ENCODE measurements at places on chromosomes 1 and 21. TPM values are rescaled to one million over a fixed set of nuclear protein-coding genes. Genes with fewer than 3 reads are reported as not detected.

DNA sequence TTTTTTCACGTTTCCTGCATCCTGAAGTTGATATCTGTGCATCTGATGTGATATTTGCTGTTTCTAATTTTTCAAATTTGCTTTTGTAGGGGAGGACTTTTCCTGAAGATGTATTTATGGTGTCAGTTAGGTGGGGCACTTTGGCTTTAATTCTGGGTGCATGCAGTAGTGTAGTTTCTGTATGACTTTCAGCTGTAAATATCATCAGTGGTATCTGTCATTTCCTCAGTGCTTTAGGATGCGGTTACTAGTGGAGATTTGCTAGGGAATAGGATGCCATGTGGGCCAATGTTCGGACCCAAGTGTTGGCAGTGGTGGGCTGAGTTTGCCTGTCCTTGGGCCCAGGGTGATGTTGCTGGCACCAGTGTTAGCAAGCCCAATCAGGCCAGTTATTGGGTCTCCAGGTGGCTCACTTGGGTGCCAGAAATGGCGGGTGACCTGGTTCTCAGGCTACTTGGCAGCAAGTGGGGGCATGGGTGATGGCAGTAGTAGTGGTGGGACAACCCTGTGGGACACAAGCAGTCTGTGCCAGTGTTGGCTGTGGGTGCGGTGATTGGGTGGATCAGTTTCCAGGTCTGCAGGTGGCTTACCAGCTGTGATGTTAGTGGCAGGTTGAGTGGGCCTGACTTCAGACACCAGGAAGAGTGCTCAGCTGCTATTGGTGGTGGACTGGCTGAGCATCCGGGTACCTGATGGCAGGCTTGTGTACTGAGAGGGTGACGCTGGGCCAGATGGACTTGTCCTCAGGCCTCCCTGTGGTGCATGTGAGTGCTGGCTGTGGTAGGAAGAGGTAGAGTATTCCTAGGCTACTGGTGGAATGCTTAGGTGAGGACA lies 24.4 kb downstream of the CD55 start:
- peaks cover 2% of the 10 kb centered on the region for H3K36me3 ChIP-seq
- H3K27me3 ChIP-seq = no peaks in the 10 kb centered on the region

- peak; percentile 0 for DNase-seq
- no peaks in the 10 kb centered on the region for H3K27me3 ChIP-seq
- no peak overlapping the region for H3K27ac ChIP-seq
- H3K4me3 ChIP-seq = no peak overlapping the region
Observed at GRCh38 chr1:190807629-190808028, 330.0 kb upstream of the BRINP3 start.

GRCh38 chr1:119747451-119747850 lies 21.3 kb downstream of the HMGCS2 start:
- DNase-seq = no peak
- peaks cover 9% of the 10 kb centered on the region for H3K4me1 ChIP-seq
- H3K4me3 ChIP-seq = no peak overlapping the region

- peak; percentile 84 for DNase-seq
- no peak overlapping the region for H3K4me3 ChIP-seq
- H3K4me1 ChIP-seq = peaks cover 5% of the 10 kb centered on the region
- no peaks in the 10 kb centered on the region for H3K36me3 ChIP-seq
Observed at GRCh38 chr21:25859235-25859929, 124.6 kb downstream of the GABPA start.

DNA sequence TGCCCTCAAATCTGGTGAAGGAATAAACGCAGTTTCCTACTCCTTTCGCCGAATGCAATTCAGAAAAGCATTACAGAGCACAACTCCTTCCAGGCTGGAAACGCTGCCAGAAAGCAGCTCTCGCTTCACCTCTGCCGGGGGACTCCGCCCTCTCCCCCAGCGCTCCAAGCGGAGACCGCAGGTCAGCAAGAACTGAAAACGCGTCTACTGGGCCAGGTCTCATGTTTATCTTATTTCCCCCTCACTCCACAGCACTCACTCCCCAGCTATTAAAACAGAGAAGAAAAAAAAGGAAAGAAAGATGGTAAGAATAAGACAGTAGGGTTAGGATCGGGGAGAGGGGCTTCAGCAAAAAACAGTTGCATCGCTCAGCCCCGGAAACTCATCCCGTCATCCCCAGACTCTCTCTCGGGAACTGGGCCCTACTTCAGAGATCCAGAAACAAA lies 833 bp upstream of the RCOR3 start:
- H3K27me3 ChIP-seq = no peaks in the 10 kb centered on the region
- H3K36me3 ChIP-seq = no peaks in the 10 kb centered on the region
- peaks cover 2% of the 10 kb centered on the region for H3K4me1 ChIP-seq
- H3K27ac ChIP-seq = peak overlapping the region; percentile 98
- peak overlapping the region; percentile 58 for H3K4me3 ChIP-seq
- peak; percentile 60 for DNase-seq

DNA sequence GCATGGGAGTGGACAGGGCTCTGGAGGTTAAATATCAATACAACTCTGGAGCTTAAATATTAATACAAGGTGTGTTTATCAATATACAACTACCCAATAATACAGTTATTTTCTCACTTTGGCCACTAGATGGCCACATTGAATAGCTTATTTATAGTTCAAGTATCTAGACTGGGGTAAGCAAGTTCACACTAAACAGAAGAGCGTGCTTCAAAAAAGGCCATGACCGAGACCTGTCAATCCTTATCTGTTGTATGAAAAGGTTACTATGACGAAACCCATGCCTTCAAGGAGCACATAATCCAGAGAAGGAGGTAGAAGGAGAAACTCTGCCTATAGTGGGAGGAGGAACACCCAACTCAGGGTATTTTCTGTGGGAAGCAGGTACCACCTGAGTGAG lies 29.1 kb downstream of the CHML start:
- peak; percentile 79 for DNase-seq
- H3K4me1 ChIP-seq = peaks cover 15% of the 10 kb centered on the region
- H3K36me3 ChIP-seq = no peaks in the 10 kb centered on the region
- H3K4me3 ChIP-seq = no peak overlapping the region

DNA sequence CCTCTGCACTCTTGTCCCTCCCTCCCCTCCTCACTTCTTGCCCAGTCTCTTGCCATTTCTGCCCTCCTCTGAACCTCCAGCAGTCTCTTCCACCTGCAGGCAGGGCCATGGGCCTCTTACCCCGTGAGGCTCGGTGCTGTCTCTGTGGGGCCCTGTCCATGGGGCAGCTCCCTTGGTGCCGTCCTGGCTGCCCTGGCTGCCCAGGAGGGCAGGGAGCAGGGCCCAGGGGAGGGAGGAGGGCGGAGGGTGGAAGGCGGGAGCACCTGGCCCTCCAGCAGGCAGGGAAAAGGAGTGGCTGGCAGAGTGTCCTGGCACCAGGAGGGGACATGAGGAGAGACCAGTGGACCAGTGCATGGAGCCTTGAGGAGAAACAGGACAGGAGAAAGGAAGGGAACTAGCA lies at the start of gene RORC:
Gene RORC (minus strand): TSS at position 198 of the 400 bp plus-strand sequence. CDS start 38 bp downstream, at position 160.
- no peak within 1 kb of the TSS for H3K4me3 ChIP-seq
- H3K27me3 ChIP-seq = peaks cover 49% of the 10 kb centered on the region
- no peaks in the 10 kb centered on the region for H3K36me3 ChIP-seq

DNA sequence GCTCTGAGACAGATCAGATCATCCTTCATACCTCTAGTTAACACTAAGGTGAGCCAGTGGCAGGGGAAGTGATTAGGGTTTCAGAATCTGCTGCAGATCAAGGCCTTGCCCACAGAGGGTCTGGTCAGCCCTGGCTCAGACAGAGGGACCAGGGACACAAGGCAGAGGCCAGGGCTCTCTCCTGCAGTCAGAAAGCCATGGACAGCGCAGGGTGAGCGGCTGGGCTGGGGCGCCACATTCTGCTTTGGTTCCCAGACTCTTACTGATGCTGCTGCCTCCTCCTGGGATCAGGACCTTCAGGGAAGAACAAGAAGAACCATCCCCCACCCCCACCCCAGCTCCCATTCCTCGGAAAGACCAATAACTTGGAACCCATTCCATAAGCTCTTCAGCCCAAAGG lies 43.1 kb downstream of the GPR161 start:
- DNase-seq = no peak
- H3K36me3 ChIP-seq = peaks cover 25% of the 10 kb centered on the region
- no peak overlapping the region for H3K27ac ChIP-seq
- H3K27me3 ChIP-seq = no peaks in the 10 kb centered on the region

DNA sequence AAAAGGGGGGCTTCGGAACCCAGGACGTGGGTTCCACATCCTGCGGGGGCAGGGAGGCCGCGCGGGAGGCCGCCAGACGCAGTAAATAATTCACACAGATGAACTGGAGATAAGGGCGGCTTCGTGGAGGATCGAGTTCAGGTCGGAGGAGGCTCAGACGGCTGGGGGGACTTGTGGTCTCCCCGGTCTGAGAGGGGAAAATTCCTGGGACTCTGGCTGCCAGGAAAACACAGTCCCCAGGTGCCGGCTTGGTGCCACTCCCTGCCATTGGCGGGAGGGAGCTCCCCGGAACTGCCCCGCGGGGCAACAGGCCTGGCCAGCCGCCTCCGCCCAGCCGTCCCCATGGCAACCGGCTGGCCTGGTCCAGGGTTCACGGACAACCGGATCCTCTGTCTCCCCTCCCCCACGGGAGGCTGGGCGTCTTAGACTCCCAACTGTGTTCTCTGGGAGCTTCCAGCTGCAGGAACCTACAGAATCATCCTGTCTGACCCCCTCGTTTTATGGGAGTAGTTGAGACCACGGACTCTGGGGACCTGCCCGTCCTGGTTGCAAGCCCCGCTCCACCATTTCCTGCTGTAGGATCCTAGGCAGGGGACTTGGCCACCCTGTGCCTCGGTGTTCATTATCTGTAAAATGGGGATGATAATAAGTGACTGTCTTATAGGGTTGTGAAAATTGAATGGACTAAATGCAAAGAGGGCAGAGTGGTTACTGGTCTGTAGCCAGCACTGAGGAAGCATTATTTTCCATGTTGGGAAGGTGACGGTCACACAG lies 9.6 kb downstream of the CAMK2N1 start:
- DNase-seq = no peak
- H3K36me3 ChIP-seq = no peaks in the 10 kb centered on the region
- no peak overlapping the region for H3K27ac ChIP-seq
- H3K4me3 ChIP-seq = no peak overlapping the region
- H3K27me3 ChIP-seq = no peaks in the 10 kb centered on the region

DNA sequence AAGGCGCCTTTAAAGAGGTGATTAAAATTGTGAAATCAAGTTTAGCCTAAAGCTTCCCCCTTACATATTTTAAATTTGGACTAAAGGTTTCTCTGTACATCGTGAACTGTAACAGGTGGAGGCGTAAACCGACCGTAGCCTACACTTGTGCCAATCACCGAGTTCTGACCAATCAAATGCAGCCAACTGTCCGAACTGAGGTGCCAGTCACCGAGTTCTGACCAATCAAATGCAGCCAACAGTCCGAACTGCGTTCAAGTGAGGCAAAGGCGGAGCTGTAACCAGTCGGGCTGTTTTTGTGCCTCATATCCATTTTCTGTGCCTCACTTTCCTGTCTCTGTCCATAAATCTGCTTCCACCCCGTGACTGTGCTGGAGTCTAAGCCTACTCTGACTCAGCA lies 7.4 kb downstream of the TFF1 start:
- H3K4me3 ChIP-seq = no peak overlapping the region
- no peaks in the 10 kb centered on the region for H3K4me1 ChIP-seq
- no peak overlapping the region for H3K27ac ChIP-seq
- H3K27me3 ChIP-seq = peaks cover 17% of the 10 kb centered on the region

DNA sequence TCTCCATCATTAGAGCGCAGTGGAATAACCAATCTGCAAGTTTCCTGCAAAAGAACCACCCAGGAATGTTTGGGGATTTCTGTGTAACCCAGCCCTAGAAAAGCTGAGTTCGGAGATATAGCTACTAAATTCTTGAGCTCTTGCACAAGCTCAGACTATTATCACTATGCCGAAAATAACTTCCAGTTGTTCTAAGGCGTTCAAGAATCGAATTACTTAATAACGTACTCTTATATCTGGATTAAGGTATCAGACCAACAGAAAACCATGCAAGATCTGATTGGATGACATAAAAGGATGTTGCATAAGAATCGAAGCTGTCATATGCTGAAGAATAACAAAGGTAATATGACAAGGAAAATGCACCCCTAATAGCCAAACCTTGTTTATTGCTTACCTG lies 7.5 kb upstream of the LAMC2 start:
- H3K27ac ChIP-seq = no peak overlapping the region
- DNase-seq = no peak
- no peaks in the 10 kb centered on the region for H3K36me3 ChIP-seq
- H3K27me3 ChIP-seq = no peaks in the 10 kb centered on the region
- H3K4me3 ChIP-seq = no peak overlapping the region
- H3K4me1 ChIP-seq = peaks cover 10% of the 10 kb centered on the region

GRCh38 chr21:26057477-26058170 lies 112.9 kb downstream of the APP start:
- no peaks in the 10 kb centered on the region for H3K27me3 ChIP-seq
- peaks cover 6% of the 10 kb centered on the region for H3K4me1 ChIP-seq
- H3K4me3 ChIP-seq = no peak overlapping the region

GRCh38 chr21:41957991-41958766 lies 4.4 kb upstream of the C2CD2 start:
- peak; percentile 98 for DNase-seq
- no peak overlapping the region for H3K4me3 ChIP-seq
- peaks cover 19% of the 10 kb centered on the region for H3K4me1 ChIP-seq
- no peaks in the 10 kb centered on the region for H3K27me3 ChIP-seq
- peak overlapping the region; percentile 65 for H3K27ac ChIP-seq
- no peaks in the 10 kb centered on the region for H3K36me3 ChIP-seq

DNA sequence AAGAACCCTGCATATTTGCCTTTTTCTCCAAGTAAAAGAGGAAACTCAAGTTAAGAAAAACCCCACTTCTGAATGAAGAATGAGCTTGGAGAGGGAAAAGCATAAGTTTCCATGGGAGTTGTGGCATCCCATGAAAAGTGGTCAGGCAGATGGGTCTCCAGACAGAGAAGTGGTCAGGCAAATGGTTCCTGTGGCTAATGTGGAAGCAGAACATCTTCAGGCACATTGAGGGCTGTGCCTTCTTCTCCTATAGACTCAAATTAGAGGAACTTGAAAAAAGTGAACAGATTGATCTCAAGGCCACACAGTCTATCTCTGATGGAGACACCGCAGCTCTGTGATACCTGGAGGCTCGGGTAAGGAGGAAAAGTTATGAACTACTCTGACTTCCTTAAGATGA lies 55.7 kb upstream of the KIRREL1 start:
- H3K4me1 ChIP-seq = no peaks in the 10 kb centered on the region
- no peak overlapping the region for H3K4me3 ChIP-seq
- no peak overlapping the region for H3K27ac ChIP-seq
- peaks cover 9% of the 10 kb centered on the region for H3K27me3 ChIP-seq
- no peaks in the 10 kb centered on the region for H3K36me3 ChIP-seq

Gene CYP4A22
- total RNA-seq = not detected

Gene DYNLT4
- not detected for total RNA-seq

Gene LCE1C
- not detected for total RNA-seq

Gene ACTN2
- total RNA-seq = under 0.01 TPM

Gene SPATA45
- not detected for total RNA-seq
